ENCODE measurements at places on chromosomes 1 and 21.
A peak's percentile ranks its signal among the peaks of the same experiment; 100 is the strongest.

DNA sequence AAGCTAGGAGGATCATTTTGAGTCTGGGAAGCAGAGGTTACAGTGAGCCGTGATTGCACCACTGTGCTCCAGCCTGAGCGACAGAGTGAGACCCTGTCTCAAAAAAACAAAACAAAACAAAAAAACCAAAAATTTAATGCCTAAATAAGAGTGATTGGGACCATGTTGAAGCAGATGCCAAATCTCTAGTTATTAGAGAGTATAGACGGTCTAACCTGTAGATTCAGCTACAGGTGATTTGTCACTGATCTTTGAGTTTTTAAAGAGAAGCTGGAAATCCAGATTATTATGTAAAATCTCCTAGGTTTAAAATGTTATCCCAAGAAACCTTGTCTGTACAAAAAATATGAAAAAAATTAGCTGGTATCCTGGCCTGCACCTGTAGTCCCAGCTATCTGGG is 11.5 kb downstream of the HDAC1 start:
- no peak for DNase-seq

DNA sequence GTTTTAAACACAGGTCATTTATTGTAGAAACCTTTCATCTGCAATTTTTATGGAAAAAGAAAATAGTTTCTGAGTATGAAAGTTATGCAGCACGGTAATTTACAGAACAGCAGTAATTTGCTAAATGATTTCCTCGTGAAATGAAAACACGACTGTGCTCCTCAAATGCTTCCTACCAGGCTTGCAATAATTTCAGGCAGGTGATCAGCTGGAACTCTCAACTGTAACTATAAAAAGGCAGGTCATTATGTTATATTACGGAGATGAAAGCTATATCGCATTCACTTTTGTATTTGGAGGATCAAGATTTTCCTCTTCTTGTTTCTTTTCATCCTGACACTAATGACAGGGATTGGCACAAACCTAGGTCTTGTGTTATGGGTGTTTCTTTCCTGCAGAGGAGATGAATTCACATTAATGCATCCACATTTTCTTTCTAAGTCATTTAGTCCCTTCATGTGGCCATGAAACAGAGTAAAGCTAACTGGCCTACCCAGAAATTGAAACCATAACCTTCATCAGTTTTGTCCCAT is 57.4 kb downstream of the SAMSN1 start:
- no peak for DNase-seq

- no peak for DNase-seq
These were observed 89.7 kb downstream of the ATP5PO start for GRCh38 chr21:33825915-33826314.

DNA sequence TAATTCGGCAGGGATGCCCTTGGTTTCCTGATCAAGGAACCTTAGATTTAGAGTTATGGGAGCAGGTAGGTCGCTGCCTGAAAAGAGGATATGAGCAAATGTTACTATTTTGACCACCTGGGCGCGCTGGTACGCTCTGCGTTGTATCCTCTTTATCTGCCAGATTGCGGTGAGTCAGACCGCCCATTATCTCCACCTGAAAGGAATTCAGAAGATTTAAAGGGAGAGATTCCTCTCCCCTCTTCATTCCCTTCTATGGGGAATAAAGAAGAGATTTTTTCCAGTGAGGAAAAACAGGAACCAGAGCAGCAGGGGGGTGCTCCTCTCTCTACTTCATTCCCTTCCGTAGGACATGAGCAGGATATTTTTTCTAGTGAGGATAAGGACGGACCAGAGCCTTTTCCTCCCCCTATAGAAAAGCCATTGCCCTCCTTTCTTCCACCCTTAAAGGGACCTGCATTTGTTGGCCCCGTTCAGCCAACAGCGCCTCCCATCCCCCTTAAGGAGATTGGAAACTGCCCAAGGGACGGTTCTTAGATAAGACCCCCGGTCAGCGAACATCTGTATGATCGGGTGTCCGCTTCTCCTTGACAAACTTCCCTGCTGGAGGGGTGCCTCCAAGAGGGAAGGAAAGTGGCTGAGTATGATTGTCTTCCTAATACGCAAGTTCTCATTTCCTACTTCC is 34.1 kb downstream of the CLCA1 start:
- peak; percentile 51 for DNase-seq

GRCh38 chr1:110341146-110341871 is 2.1 kb downstream of the RBM15 start:
- DNase-seq, result no peak

DNA sequence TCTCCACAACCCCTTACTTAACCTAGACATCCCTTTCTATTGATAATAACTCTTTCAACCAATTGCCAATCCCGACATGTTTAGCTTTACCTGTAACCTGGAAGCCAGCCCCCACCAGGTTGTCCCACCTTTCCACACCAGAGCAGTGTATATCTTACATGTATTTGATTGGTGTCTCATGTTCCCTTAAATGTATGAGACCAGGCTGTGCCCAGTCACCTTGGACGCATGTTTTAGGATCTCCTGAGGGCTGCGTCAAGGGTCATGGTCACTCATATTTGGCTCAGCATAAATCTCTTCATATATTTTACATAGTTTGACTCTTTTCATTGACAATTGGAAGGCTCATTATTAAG is 5.3 kb upstream of the SLC19A1 start:
- no peak for DNase-seq

Data from dermis microvascular lymphatic vessel endothelial cell (primary cell).